ENCODE measurements at places on chromosomes 16 and 17.

DNA sequence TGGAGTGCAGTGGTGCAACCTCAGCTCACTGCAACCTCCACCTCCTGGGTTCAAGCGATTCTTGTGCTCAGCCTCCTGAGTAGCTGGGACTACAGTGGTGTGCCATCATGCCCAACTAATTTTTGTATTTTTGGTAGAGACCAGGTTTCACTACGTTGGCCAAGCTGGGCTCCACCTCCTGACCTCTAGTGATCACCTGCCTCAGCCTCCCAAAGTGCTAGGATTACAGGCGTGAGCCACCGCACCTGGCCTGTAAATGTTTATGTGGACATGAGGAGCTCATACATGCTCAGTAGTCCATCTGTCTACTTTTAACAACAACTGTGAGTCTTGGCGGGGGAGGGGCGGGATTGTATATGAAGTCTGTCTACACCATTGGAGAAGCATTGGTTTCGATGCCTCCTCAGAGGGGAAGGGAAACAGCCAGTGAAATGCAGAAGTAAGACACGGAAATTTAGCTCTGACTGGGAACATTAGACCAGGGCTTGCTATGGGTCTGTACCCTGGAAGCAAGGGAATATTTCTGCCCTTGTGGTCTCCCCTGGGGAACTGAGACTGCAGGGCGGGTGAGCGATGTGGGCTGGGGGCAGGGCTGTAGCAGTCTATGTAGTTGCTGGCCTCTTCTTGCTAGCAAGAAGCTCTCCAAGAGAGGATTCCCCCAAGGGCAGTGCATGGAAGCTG lies 9.3 kb downstream of the NUBP1 start:
- no peak for DNase-seq

DNA sequence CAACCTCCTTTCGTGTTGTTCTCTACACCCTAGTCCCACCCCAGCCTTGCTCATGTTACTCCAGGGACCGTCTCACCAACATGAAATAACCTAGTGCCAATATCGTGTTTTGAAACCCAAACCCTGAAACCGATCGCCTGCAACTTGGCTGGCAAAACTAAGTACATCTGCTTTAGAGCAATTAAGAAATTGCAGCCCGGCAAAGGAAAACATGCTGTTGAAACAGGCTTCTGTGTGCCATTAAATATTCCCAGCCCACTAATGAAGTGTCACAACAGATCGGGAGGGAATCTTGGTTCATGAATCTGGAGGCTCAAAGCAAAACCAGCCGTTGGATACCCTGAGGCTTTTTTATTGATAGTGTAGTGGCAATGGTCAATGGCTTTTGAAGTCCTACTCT lies 48.3 kb upstream of the GPR139 start:
- DNase-seq, result no peak

GRCh38 chr17:72021417-72022041 lies 99.3 kb upstream of the SOX9 start:
- DNase-seq, result no peak

- DNase-seq, result no peak
Observed at GRCh38 chr16:73219176-73219575, 171.2 kb upstream of the ZFHX3 start.

DNA sequence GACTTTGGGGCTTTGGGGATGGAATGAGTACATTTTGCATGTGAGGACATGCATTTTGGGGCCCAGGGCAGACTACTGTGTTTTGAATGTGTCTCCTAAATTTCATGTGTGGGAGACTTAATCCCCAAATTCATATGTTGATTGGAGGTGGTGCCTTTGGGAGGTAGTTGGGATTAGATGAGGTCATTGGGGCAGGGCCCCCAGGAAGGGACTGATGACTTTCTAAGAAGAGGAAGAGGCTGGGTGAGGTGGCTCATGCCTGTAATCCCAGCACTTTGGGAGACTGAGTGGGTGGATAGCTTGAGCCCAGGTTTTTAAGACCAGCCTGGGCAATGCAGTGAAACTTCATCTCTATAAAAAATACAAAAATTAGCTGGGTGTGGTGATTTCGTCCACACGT lies 42.8 kb upstream of the RAI1 start:
- DNase-seq, result no peak

- DNase-seq, result no peak
Observed at GRCh38 chr17:50668838-50669581, 34.3 kb downstream of the ABCC3 start.

DNA sequence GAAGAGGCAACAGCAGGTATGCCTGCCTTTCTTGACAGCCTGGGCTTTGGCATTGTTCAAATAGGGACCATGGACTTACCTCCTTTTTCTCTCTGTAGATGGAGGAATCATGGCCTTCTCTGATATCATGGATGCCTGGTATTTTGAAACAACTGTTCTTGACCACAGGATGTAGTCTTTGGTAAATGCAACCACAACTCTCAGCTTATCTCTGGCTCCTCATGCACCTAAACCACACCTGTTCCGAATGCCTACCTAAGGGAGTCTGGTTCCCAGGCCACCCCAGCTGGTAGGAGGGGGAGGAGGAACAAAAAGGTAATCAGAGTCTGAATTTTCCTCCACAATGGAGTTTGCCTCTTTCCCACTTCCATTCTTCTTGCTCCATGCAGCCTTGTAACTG lies 18.8 kb downstream of the CDK5RAP3 start:
- DNase-seq, result no peak

GRCh38 chr16:22109258-22109898 lies 17.0 kb downstream of the VWA3A start:
- no peak for DNase-seq

DNA sequence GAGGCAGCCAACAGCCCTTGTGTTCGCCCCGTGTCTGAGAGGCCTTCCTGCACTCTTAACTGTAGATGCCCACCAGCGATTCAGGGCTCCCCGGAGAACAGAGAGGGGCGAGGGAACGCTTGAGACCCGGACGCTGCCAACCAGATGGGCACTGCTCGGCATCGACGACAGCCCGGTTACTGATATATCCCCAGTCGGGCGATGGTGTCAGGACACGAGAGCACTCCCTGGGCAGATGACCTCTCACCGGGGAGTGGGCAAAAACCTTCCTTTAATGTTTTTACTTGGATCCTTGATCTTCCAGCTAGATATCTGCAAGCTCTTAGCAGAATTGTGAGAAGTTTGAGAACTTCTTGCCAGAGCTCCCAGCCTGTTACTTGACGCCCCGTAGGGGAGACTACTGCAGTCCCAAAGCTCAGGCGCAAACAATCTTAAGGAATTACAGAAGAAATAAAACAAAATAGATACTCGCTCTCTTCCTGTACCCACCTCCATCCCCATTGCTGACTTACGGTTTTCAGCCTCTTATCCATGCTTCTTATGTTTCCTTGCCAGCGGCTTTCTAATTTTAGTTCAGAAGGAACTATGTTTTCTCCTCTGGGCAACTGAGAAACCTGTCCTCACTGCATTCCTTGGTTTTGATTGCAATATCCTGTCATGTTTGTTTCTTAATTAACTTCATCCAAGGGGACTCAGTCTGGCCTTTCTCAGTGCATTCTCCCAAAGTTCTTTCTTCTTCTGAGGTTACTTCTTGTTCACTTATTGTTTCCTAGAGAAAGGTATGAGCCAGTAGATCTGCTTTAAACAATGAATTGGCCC lies 845 bp downstream of the SP2 start:
- DNase-seq, result no peak

DNA sequence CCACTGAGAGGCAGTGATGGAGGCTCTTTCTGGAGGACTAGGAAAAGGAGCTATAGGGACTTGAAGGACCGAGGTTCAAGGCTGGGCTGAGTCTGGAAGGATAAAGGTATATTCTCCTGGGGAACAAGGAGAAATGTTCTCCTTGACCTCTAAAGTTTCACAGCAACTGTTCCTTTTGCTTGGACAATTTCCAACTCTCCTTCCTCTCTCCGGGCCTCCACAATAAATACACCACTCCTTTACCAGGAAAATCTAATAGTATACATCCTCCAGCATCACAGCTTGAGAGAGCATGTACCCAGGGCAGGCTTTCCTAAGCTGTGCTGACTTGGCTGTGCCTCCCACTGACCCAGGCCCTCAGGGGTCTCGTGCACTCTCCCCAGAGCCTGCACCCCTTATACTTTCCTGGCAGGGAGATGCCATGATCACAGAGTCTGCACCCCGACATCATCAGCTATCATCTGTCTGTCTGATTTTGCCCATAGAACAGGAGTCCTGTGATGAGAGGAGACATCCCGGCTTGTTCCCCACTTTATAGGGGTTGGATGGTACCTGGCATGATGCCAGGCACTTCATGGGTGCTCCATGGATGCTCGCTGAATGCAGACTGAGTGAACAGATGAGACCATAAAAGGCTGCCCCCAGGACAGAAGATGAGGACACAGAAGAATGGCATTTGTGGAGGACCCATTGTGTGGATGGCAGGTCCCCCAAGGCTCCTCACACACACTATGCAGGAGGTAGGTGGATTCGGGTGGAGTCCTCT lies 582.6 kb upstream of the CDH5 start:
- no peak for DNase-seq

- no peak for DNase-seq
Observed at GRCh38 chr17:81673561-81674258, 7.2 kb downstream of the CCDC137 start.

GRCh38 chr17:75514919-75515495 lies 330 bp downstream of the CASKIN2 start:
- DNase-seq, result no peak

GRCh38 chr17:58153671-58154070 lies 5.5 kb downstream of the OR4D1 start:
- DNase-seq, result no peak

DNA sequence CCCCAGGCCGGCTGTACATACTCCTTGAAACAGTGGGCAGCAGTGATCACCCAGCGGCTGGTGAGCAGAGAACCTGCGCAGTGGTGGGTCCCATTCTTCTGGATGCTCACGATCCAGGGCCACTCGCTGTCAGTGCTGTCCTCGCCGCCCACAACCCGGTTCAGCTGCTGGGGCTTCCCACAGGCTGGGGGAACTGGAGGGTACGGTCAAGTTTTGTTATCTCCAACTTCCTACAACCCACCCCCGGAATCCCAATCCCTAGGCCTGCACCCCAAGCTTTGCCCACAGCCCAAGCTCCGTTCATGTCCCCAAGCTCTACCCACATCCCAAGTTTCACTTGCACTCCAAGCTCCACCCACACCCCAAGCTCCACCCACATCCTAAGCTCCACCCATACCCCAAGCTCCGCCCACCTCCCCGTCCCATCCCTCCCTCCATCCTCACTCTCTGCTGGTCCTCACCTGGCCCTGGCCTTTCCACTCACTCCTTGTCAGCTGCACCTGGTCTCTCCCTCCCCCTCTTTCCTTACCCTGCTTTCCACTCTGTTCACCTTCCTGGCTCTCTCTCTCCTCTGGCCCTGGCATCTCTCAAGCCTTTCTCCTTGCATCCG lies 1.8 kb downstream of the PRSS22 start:
- no peak for DNase-seq

- no peak for DNase-seq
Observed at GRCh38 chr16:49493836-49494235, 120.2 kb downstream of the C16orf78 start.

GRCh38 chr17:17479209-17479608 lies 2.4 kb downstream of the MED9 start:
- no peak for DNase-seq

GRCh38 chr17:31788571-31788946 lies 70.5 kb downstream of the COPRS start:
- no peak for DNase-seq

GRCh38 chr17:68868708-68869107 lies 86.5 kb downstream of the ABCA8 start:
- no peak for DNase-seq

DNA sequence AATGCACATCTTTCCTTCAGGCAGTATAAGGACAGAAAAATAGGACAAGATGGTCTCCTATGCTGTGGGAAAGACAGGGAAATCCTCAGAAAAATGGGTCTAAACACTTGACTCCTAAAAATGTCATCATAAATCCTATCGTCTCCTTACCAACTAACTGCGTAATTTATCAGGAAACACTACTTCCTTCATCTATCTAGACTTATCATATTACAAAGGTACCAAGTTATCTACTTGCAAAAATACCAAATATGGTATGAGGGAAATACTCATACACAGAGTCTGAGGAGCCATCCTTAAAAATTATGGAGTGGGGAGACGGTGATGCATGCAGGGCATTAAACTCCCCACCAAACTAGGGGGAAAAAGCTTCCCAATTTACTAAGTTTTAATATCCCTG lies 44.1 kb downstream of the GRB2 start:
- DNase-seq, result no peak

- no peak for DNase-seq
Observed at GRCh38 chr17:58268326-58268725, 12.4 kb downstream of the MPO start.

- no peak for DNase-seq
Observed at GRCh38 chr16:81410643-81411293, 33.8 kb upstream of the CMIP start.

Data from NCI-H510A treated with DMSO at 0.1 percent for 48 hours (cell line).